Foreskin fibroblast (primary cell): ENCODE measurements at places on chromosomes 4 and X.

DNA sequence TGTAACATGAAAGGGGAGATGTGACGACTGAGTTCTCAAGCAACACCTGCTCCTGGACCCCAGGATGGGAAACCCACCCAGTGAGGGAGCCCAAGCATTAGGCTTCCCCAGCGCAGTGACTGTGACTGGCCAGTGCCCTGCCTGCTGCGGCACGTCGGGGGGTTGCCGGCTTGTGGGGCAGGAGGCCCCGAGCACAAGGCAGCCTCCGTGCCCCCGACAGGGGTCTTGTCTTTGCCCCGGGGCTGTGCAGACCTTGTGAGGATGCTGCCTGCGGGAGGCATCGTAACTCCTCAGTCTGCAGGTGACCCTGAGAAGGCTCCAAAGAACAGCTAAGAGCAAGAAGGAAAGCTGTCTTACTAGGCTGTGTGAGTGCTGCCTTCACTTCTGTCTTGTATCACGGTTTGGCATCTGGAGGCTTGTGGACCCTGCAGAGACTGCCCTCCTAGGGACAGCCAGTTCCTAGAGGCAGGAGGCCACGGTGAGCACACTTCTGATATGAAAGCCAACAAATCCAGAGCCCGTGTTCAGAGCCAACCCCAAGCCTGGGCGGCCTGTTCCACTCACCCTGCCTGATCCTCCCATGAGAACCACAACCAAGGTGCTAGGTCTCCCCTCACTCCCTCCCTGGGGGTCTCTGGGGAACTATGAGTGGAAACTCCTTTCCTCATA is 47.7 kb downstream of the FGFRL1 start:
- no peak for DNase-seq

DNA sequence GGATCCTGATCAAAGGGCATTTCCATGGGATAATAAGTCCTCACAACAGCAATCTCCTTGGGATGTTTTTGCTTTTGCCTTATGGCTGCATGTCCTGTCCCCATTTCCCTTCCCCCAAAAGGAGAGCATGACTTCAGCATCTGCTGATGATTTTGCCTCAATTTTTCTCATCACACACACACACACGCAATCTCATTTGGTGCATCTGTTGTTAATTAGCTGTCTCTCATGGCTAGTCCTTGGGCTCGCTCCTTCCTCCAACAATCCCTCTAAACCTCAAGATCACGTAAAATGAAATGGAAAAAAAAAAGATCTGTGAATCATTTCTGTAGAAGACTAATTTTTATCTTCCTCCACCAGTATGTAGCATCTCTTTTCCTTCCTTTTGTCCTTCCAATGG is 153.6 kb downstream of the RBMX2 start:
- DNase-seq = peak; percentile 77

- no peak for DNase-seq
Measured at GRCh38 chrX:39613997-39614679, 483.6 kb downstream of the BCOR start.

DNA sequence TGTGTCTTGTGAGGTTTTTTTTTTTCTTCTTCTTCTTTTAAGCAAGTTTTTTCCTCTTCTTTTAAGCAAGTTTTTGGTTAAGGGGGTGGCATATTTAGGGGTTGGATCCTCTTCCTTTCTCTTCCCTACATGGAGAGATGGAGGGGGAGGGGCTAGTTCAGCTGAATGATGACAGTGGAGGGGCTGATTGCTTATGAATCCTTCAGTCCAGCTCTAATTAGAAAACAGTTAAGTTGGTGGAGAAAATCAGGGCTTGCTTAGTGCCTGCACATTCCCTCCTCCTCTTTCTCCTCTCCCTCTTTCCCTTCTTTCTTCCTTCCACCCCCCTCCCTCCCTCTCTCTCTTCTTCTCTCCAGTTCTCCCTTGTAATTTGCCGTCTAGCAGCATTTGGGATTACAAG is 4.4 kb upstream of the HAND2 start:
- no peak for DNase-seq

DNA sequence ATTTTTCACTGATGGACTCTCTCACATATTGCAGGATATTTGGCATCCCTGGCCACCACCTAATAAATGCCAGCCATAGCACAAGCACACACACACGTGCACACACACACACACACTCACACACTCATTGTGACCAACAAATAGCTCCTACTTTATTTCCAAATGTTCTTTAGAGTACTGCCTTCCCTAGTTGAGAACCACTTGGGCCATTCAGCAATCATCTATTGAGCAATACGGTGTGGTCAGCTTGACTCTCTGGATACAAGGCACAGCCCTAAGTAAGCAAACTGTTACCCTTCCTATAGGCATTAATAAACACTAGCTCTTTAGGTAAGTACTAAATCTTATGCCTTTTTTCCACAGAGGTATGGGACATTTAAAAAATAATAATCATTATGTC is 21.1 kb downstream of the CORIN start:
- DNase-seq = peak; percentile 14

GRCh38 chr4:173514641-173515217 is 15.3 kb downstream of the HAND2 start:
- no peak for DNase-seq

GRCh38 chrX:84182516-84182915 is 5.5 kb downstream of the RPS6KA6 start:
- DNase-seq = no peak

DNA sequence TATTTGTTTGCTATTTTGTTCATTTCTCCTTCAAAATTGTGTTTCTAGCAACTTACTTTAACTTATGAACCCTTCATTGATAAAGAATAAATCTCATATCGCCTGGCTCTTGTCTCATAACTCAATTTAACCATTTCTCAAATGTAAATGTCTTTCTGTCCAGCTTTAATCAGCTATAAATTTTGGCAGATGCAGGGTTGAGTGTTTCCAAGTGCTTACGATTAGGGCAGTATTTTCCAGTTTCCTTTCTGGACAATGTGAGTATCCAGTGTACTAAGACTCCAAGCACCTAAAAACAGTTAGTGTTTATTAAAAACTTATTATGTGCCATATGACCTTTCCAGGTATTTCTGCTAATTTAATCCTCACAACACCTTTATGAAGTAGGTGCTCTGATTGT is 218.6 kb upstream of the GK2 start:
- DNase-seq = no peak

- DNase-seq = no peak
Measured at GRCh38 chr4:26035921-26036320, 121.9 kb downstream of the SMIM20 start.
